ENCODE measurements at places on chromosomes 13 and 19.
A peak's percentile ranks its signal among the peaks of the same experiment; 100 is the strongest.

- no peak for DNase-seq
These were observed 176.5 kb downstream of the CACNA1A start for GRCh38 chr19:13329766-13330165.

DNA sequence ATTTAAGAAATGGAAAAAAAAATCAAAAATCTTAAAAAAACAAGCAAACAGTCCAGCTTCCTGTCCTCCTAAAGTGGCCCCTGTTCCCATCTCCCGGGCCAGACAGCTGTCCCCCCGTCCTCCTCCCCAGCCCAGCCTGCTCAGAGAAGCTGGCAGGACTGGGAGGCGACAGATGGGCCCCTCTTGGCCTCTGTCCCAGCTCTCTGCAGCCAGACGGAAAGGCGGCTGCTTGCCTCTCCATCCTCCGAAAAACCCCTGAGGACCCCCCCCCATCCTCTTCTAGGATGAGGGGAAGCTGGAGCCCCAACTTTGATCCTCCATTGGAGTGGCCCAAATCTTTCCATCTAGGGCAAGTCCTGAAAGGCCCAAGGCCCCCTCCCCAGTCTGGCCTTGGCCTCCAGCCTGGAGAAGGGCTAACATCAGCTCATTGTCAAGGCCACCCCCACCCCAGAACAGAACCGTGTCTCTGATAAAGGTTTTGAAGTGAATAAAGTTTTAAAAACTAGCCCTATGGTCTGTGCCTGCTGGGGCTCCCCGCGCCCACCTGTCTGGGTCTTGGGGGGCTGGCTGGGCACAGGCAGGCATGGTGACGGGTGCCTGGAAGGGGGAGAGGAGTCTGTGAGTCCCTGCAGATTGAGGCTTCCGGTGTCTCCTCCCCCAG lies 3.8 kb downstream of the GADD45GIP1 start:
- no peak for DNase-seq

GRCh38 chr13:104571161-104571892 lies 1505.1 kb upstream of the SLC10A2 start:
- peak; percentile 57 for DNase-seq

- DNase-seq, result no peak
These were observed 911.5 kb downstream of the UQCRFS1 start for GRCh38 chr19:28301463-28301862.

DNA sequence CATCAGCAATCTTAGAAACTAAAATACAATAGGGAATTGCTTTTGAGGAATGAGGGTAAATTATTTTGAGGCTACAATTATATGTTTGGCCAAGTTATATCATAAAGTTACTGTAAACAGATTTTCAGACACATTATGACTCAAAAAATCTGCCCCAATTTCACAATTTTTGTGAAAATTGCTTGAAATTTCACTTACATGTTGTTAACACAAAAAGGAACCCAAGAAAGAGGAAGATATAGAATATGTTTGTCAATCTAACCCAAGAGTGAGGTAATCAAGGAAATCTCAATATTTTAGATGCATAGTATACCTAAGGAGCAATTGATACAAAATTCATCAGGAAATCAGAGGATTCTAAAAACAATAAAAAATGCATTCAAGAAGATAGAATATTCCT lies 73.9 kb upstream of the FNDC3A start:
- no peak for DNase-seq

GRCh38 chr19:10817291-10818038 lies 18.5 kb downstream of the TMED1 start:
- DNase-seq, result peak; percentile 73

- no peak for DNase-seq
These were observed 85.9 kb downstream of the SLITRK1 start for GRCh38 chr13:83796364-83796763.

DNA sequence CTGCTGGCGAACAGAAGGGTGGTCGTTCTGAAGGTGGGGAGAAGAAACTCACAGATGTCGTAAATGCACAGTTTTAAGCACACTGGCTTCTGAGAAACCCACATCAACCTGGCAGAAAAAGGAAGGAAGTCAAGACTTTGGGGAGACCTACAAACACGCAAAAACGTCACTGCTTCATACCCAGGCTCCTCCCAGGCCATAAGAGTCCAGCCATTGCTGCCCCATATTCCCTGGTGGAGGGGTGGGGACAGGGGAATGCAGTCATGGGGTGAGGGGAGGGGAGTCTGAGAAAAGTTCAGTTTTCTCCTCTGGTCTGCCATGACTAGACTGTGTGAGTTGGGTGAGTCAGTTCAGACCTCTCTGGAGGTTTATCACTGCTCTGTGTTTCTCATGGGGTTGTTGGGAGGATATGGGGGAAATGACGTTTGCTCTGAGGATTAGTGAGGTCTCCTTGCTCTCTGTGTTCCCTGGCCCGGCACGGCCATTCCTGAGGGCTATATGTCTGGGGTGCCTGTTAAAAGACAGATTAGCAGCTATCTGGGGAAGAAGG lies 139.0 kb downstream of the FLT1 start:
- DNase-seq, result no peak

DNA sequence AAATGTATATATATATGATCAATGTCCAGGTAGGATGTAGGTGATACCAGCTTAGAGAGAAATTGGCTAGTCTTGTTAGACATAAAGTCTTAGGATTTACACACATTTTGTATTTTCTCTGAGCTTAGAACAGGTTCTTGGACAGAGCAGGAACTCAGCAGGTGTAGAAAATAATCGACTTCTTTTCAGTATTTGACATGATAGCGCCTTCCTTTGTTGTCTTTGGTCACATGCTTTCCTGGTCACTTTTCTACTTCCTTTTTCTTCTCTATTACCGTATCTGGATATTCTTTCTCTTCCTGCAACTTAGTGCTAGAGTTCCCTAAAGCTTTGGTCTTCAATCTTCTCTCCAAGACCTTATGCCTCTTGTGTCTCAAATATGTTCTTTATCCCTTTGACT lies 107.4 kb downstream of the LRCH1 start:
- no peak for DNase-seq

DNA sequence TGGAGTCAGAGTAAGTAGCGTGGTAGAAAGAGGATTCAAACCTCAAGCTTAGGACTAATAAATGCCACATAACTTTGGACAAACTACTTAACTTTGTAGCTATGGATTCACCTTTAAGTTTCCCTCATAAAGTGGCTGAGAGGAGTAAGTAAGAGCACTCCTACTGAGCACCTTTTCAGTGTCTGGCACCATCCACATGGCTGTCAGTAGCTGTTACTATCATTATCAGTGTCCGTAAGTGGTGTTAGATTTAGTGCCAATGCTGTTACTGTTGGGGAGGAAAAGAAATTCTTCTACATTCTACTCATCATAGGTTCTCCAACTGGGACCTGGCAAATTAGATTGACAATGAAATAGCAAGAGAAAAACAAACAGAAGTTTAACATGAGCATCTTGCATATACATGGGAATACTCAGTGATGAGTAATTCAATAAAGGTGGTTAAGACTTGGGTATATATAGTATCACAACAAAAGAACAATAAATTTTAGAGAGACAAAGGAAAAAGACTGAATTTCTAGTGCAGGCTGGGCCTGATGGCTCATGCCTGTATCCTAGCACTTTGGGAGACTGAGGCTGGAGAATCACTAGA lies 165.6 kb upstream of the NBEA start:
- DNase-seq, result no peak

DNA sequence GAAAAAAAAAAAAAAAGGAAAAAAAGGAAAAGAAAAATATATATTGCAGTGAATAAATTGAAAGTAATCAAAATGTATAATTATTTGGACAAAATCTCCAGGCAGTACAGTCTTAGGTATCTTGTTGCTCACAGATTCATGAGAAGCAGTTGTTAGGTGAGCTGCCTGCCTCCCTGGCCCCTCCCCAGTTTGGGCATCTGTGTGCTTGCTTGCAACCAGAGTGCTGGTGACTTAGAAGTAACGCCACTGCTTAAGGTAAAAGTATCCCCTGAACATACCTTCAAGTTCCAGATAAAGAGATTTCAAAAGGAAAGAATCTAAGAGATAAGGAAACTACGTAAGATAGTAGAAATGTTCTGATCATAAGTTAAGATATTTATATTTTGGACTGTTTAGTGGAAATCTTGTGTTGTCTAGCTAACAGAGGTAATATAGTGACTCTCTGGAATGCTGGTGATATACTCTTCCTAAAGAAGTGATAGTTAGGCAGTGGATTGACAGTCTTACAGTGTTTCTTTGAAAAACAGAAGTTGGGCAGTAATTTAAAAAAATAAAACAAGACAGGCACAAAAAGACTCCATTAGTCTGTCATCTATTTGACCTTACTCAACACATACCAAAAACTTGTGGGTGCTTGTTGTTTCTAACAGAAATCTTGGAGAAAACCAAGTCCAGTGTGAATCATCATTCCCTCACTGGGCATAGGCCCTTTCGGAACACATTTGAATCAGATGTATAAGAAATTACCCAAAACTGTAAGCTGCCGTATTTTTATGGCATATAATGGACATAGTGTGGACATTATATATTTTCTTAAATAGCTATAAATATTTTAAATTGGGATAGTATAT lies 38.3 kb upstream of the KCTD4 start:
- DNase-seq, result no peak

GRCh38 chr19:12642506-12642905 lies 24.0 kb downstream of the MAN2B1 start:
- no peak for DNase-seq

GRCh38 chr13:44140888-44141724 lies 232.5 kb upstream of the SERP2 start:
- no peak for DNase-seq

DNA sequence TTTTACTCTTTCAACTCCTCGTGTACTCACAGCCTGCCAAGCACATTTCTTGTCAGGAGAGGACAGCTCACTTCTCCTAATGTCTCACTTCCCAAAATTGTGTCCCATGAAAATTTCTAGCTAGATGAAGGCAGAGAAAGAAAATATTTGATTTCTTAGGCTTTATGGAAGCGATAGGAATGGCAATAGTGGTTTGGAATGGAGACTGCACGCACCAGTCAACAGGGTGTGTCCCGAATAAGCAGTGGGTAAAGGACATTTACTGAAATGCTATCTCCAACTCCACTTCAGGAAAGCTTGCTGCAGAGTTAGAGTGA lies 321 bp upstream of the ZNF222 start:
- no peak for DNase-seq

GRCh38 chr13:64992314-64992713 lies 2237.8 kb downstream of the PCDH9 start:
- DNase-seq, result no peak

GRCh38 chr13:28533125-28533436 lies 38.2 kb upstream of the FLT1 start:
- no peak for DNase-seq

DNA sequence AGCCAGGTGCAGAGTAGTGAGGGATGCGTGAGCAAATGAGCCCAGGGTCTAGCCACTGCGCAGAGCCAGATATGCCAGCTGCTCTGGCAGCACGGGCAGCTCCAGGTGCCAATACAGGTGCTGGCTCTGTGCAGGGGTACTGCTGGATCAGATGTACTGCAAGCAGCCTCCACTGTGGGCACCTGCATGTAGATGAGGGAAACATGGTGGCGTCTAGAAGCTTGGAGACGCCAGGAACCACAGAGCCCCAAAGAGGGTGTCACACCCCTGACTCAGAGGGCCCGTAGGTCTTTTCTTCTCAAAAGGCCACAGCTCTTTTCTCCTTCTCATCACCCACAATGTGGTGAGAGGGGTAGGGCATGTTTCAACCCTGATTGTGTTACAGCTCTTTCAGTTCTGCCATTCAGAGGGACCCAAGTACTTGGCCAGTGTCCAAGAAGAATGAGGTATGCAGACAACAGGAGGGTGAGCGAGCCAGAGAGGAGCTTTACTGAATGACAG lies 244.4 kb upstream of the SLITRK1 start:
- DNase-seq, result no peak

GRCh38 chr13:73096173-73096572 lies 37.4 kb downstream of the KLF5 start:
- no peak for DNase-seq

DNA sequence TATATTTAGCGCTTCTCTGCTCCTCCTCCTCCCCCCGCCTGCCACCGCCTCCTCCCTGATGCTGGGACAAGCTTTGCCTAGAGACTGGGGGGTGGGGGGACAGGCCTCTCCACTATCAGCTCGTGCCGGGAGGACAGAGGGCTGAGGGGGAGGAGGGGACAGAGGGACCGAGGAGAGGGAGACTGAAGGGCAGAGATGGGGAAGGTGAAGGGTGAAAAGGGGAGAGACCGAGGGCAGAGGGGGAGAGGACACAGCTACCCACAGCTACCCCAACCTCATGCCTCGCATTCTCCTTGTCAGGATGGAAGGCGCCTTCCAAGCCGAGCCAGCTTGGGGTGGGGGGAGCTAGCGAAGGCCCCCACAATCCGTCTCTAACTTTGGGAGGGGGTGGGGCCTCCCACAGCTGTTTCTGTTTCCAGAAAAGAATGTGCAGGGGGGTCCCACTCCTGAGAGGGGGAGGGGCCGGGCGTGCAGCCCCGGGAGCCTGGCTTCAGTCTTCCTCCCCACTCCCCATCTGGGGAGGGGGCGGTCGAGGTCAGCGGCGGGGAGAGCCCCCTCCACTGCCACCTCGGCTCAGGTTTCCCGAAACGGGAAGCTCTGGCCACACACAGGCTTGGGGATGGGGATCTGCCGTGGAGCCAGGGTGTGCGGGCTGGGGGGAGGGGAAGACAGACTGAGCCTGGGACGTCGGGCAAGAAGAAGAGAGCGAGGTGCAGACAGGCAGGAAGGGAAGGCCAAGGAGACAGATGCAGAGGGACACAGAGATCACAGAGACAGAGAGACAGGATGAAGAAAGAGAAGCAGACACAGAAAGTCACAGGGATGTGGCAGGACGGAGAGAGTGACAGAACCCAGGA lies 1.6 kb downstream of the DACT3 start:
- no peak for DNase-seq

DNA sequence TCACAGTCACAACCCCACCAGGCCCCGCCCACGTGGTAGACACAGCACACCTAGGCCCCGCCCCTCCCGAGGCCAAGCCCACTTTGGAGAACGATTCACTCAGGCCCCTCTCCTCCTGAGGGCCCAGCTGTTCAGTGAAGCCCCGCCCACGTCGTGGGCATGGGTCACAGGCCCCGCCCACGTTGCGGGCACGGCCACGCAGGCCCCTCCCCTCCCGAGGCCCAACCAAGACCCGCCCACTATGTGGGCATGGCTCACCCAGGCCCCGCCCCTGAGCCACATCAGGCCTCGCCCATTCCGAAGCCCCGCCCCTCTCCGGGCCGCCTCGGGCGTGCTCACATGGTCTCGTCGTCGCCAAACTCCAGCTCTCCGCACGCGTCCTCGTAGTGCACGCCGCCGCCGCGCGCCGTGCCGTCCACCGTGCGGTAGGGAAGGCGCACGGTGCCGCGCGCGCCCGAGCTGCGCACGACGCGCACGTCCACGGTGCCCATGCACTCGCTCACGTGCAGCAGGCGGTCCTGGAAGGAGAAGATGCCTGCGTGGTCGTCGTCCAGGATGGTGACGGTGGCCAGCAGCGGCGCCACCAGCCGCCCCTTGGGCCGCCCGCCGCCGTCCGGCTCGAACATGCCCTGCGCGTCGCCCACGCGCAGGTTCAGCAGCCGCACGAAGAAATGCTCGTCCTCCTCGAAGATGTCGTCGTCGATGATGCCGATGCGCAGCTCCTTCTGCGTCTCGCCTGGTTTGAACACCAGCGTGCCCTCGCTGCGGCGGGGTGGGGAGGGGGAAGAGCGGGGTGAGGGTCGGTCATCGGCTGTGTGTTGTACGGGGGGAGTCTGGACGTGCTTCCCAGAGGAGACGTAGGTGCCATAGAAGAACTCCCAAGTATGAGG lies 24.0 kb downstream of the SLC8A2 start:
- no peak for DNase-seq

- no peak for DNase-seq
These were observed 111.3 kb downstream of the ZNF486 start for GRCh38 chr19:20278342-20278741.

GRCh38 chr19:17797424-17798201 lies 2.7 kb downstream of the B3GNT3 start:
- DNase-seq, result no peak

All from thoracic aorta (tissue), 2 donors.